ENCODE measurements at places on chromosomes 2 and 18.

- no peak for DNase-seq
These were observed 2.0 kb downstream of the GDF7 start for GRCh38 chr2:20668871-20669475.

DNA sequence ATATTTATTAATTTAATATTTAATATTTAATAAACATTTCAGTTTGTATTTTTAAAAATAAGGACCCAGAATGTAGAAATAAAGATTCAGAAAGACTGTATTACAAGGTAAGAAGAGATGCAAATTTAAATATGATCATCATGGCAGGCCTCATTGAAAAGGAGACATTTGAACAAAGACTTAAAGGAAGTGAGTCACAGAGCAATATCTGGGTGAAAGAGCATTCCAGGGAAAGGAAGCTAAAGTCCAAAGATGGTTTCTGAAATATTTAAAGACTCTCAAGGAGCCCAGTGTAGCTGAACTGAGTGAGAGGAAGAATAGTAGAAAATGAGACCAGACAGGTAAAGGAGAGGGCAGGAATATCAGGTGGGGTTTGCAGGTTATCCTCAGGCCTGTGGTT is 5.9 kb downstream of the SCYGR4 start:
- DNase-seq = no peak

GRCh38 chr2:9319338-9319715 is 104.0 kb downstream of the ITGB1BP1 start:
- no peak for DNase-seq

DNA sequence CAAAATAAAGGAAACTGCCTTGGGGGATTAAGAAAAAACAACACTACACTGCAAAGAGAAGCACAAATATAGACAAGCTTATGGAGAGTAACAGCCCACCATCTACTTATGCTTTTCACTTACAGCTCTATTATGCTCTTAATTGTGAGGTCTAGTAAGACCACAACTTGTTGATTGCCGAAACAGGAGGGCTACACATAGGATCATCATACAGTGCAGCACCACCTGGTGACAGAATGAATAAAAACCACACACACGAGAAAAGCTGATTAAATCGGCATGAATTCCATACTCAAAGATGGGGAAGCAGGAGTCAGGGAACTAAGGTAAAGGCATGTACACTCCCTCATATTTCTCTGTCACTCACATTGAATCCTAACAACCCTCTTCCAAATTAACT is 259.2 kb downstream of the IKZF2 start:
- DNase-seq = no peak

GRCh38 chr2:9639000-9639602 is 8.3 kb upstream of the YWHAQ start:
- DNase-seq = no peak

DNA sequence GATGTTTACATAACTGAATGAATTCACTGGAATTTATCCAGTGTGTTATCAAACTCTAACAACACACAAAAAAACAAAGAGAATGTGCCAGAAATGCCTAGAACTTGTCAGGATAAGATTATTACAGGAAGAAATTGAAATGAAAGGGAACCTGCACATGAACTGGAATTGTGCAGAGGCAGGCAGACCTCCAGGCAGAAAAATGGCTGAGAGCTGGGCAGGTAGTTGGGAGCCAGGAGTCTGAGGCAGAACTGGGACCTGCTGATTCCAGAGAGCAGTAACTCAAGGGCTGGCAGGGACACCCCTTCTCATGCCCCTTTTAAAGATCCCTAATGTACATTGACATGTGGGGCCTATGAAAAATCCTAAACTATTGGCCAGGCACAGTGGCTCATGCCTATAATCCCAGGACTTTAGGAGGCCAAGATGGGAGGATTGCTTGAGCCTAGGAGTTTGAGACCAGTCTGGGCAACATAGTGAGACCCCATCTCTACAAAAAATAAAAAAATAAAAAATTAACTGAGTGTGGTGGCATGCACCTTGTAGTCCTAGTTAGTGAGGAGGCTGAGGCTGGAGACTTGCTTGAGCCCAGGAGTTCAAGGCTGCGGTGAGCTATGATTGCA is 674 bp upstream of the SP110 start:
- DNase-seq = no peak

- DNase-seq = no peak
These were observed 118.2 kb downstream of the SPTBN1 start for GRCh38 chr2:54574107-54574859.

- no peak for DNase-seq
These were observed 7.1 kb upstream of the COLEC12 start for GRCh38 chr18:507636-508035.

GRCh38 chr2:6826081-6826913 is 39.4 kb downstream of the CMPK2 start:
- DNase-seq = peak; percentile 55

- DNase-seq = no peak
These were observed 57.5 kb downstream of the NDUFA10 start for GRCh38 chr2:239967553-239968036.

GRCh38 chr2:66523377-66523969 is 88.5 kb downstream of the MEIS1 start:
- no peak for DNase-seq

DNA sequence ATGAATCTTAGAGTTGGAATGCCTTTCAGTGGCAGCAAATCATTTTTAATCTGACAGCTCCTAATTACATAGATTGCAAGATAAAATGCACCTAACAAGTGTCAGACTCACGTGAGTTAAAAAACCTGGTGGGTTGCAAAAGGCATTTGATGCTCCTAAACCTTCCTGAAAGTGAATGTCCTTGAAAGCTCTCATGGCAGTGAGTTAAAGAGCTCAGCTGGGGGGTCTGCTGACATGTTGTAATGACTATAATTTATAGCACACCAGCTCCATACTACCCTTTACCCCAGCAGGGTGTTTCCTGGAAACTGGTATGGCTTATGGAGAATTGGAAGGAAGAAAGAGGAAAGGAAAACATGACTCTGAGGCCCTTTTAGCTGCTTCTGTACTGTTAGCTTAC is 91.9 kb upstream of the CAVIN2 start:
- no peak for DNase-seq

DNA sequence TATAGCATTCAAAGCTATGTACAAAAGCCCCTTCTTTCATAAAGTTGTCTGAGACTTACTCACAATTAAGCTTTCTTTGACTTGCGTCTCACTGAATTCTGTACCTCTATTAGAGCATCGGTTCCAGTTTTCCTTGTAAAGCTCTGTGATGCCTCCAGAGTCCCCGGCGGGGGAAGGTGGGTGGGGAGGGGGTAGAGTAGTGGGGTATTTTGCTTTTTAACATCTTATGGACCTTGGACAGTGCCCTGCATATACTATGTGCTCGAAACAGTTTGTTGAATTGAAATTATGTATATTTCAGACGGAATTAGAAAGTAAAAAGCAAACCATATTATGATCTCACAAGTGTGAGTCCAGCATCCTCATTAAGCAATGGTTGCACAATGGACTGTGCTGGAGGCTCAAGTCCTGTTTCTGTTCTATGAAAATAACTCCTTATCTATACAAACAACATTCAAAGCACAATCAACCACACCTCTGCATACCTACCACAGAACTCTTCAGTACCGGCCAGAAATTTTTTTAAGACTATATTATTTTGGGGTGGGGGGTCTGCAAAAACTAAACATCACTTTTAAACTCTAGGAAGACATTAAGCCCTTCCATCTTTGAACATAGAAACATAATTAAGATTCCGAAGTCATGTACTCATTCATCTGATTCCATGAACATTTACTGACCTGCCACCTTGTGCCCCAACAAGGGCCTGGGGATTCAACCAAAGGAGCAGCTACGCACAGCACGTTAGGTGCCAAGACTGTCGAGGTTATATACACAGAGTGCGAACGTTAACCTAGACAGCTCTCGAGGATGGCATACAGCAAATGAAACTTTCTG is 908 bp downstream of the STAT1 start:
- no peak for DNase-seq

DNA sequence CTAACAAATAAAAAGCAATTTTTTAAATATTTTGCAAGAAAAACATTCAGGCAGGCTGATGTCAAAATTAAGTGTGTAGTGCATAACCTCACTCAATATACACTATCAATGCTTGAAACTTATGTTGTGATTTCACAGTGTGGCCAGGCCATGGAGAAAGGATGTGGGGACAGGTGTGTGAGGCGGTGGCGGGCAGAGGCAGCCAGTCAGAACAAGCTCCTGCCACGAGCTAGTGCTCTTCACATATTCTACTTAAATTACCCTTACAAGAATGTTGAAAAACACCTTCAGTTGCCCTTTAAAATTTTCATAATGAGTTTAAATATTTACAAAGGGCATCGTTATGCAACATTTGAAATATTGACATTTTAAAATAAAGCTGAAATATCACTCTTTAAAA is 43.2 kb downstream of the CYB5A start:
- no peak for DNase-seq
